ENCODE measurements at places on chromosomes 11 and 22.

GRCh38 chr11:110755941-110756340, 43.7 kb upstream of the ARHGAP20 start:
- DNase-seq = peak; percentile 34

DNA sequence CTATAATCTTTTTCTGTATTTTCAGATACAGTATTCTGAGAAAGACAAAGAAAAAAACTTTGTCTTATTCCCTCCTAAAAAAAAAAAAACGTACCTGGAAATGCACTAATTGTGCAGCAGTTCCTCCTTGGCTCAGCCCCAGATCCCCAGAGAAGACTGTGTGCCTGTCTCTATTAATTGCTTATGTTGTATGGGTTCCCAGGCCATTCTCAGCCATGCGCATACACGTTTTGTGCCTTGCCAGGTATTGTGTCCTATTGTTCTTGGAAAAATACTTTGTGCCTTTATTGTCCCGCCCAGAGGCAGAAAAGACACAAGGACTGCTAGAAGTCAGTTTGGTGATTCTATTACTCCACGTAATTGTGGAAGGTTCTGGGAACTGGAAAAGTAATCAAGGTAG, 91.2 kb downstream of the PIWIL4 start:
- no peak for DNase-seq

- no peak for DNase-seq
These were observed 38.6 kb upstream of the SOX6 start for GRCh38 chr11:16394947-16395346.

DNA sequence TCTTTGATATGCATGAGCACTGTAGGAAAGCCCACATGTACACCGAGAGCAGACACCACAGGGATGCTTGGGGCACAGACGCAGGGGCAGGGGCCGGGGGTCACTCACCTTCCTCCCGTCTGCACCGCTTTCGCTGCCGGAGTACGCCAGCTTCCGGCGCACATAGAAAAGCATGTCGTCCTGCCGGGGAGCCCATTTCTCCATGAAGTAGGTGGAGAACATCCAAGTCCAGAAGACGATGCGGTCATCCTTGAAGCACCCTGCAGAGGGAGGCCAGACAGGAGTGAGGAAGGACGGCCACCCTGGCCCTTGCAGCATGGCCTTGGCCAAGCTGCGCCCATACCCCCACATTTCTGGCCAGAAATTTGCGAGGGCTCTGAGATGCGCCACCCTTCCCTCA, 28.8 kb downstream of the KIAA0930 start:
- no peak for DNase-seq

DNA sequence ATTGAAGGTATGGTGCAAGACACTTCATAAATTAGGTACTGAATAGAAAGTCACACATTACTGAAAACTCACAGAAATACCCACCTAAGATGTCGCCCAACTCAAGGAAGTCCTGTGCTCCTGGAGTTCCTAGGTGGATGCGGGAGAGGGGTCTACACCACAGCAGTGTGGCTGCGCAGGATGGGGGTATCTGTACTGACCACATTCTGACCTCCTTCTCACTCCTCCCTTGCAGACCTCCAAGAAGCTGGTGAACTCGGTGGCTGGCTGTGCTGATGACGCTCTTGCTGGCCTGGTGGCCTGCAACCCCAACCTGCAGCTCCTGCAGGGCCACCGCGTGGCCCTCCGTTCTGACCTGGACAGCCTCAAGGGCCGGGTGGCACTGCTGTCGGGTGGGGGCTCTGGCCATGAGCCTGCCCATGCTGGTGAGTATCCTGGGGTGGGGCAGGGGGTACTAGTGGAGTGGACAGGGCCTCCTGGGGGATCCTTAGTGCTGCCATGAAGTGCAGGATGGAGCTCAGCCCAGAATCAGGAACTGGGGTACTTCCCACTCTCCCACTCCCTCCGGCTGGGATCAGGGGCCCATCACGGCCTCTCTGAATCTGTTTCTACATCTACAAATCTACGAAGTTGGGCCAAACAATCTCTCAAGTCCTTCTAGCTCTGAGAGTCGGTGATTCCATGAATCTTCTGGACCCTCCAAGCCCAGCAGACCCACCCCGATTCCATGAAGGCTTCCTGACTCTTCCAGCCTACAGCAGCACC, 4.9 kb downstream of the TKFC start:
- DNase-seq = no peak

DNA sequence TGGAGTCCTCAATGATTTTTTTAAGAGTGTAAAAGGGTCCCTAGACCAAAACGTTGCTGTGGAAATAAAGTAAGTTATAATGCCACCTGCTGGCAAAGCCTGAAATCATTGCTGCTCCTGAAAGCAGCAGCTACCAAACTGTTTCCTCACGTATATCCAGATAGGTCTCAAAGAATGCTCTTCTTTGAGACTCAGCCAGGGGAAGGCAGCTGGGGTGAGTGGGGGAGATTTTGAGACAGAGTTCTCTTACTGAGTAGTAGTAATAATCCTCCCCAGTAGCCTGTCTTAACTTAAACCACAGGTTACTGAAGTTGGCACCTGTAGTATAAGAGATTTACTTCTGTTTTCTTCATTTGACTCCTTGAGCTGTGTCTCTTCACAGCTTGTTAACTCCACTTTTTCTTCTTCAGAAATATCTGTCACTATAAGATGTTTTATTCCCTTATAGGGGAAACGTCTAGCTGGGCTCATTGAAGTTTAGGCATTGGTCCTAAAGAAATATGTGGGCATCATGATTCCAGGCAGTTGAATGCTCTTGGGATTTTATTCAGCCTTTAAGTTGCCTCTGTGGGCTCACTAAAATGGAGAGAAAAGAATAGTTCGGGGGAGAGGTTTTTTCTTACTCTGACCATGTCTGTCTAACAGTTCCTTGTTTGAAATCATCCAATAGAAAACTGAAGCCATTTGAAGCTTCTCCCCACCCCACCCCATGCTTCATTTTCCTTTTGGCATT, 77.9 kb downstream of the BTBD10 start:
- peak; percentile 49 for DNase-seq

DNA sequence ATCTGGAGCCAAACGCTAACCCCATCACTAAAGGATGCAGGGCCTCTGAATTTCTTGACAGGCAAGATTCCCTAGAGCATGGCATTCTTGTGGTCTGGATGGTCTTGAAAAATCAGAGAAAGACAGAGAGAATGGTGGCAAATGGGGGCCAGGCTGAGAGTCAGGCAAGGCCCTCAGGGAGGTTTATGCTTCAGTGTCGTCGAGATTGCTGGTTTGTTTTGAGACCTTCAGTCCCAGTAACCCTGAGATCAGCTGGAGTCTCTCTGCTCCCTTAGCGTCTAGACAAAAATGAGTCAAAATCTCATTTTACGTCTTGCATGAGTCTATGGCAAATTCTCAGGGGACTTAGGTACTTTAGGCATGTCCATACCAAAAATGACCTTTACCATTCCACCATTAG, 539.3 kb downstream of the SOX6 start:
- DNase-seq = peak; percentile 70

DNA sequence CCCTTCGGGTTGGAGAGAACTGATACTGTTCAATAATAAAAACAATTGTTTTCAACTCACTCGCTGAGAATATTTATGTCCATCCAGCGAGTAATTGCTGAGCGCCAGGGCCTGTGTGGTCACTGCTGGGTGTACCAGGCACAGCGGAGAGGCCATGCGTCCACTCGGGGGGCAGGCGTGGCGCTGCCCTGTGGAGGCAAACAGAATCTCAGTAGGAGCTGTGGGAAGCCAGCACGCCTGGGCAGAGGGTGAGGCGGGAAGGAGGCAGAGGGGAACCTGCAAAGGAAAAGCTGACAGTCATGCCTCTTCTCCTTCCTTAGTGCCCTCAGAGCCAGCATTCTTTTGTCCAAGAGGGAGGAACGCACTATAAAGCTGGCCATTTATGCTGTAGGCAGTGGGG, 11.4 kb downstream of the GLB1L3 start:
- no peak for DNase-seq

DNA sequence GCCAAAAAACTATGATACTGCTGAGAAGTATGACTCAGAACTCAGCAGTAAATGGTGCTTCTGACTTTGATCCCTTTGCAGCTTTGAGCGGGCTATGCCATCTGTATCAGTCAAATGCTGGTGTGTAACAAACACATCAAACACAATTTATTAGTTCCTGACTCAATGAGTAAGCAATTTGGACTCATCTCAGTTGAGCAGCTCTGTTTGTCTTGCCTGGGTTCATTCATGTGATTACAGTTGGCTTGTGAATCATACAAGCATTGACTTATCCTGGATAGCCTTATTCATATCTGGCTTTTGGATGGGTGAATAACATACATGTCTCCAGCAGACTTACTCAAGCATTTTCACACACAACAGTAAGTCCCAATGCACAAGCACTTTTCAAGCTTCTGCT, 858.8 kb downstream of the METTL15 start:
- DNase-seq = no peak

- DNase-seq = no peak
These were observed 11.4 kb upstream of the ADSL start for GRCh38 chr22:40334899-40335298.

- no peak for DNase-seq
These were observed 988 bp downstream of the RPS3 start for GRCh38 chr11:75400146-75400865.

Measured in fibroblast of lung (primary cell).